ENCODE measurements at places on chromosomes 3 and 15.

GRCh38 chr3:107323723-107324122, 53.5 kb upstream of the CCDC54 start:
- DNase-seq, result no peak

DNA sequence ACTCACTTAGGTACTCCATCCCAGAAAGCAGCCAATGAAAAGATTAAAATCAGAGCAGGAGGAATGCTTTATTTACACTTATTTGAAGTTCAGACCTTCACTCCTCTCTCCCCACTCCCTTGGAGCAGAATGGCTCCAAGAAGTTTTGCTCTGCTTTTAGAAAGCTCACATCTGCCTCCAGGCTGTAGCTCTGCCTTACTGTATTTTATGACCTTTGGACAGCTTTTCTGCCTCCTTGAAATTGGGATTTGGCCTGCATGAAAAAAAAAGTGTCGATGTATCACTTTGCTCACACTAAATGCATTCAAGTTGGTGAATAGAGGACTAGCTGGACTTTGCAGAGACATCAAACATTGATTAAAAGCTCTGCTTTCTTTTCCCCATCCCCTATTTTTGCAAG, 95.3 kb downstream of the SLC9A9 start:
- no peak for DNase-seq

DNA sequence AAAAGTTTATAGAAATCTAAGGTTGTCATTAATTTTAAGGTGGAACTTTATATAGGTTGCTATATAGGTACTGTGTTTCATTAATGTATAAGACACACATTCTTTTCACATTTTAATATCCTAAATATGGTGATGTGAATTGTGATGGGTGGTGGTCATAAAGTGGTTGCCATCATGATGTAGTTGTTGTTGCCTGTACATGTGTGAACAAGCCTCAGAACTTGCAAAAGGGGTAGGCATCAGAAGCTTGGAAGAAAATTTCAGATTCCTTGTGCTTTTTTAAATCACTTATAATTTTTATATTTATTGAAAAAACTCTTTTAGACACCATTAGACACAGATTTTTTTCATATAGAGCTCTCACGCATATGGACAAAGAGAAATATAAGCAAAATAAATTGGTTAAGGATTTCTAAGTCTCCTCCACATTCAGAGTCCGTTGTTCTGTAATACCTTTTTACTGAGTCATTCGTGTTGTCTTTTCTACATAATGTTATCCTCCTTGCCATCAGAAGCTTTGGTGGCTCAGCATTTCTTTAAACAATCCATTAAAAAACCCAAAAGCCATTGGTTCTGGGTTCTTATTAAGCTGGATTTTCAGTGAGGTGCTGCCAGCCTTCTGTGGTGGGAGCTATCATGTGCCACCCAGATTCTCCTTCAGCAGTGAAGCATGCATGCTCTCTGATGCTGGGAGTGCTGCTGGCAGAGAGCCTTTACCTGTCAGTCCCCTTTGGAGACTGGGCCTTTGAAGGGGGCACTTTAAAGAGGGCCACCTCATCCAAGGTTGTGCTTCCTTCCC, 140.4 kb upstream of the GALNT15 start:
- no peak for DNase-seq

GRCh38 chr3:117304681-117305080, 595.1 kb downstream of the TUSC7 start:
- DNase-seq, result no peak

DNA sequence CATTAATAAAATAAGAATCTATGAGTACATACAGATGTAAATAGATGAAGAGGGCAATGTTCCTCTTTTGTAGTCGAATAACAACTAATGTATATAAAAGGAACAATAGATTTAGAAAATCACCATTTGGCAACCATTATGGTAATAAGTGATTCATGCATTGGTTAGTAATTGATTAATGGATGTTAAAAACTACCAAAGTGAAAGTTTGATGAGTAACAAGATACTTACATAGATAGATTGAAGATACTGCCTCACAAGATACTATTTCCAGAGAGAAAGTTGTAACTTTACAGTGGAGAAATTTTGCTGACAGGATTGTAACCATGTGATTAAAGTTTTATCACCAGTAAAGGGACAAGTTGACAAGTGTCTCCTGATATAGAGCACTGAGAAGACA, 55.0 kb downstream of the TCF12 start:
- no peak for DNase-seq

DNA sequence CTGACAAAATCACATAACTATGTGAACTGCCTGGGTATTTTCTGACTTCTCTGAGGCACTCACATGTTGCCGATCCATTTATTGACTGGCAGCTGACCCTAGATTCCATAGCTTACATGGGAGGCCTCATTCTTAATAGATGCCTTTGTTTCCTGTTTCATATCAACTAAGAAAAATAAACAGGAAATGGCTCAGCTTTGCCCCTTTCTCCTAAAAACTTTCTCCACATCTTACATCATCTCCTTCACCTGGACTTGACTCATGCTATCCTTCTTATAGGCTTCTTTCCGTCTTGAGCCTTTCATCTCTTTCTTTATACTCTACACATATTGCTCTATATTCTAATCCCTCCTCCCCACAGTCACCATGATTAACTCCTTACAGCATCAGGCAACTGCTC, 38.0 kb downstream of the TXNRD3 start:
- DNase-seq, result no peak

DNA sequence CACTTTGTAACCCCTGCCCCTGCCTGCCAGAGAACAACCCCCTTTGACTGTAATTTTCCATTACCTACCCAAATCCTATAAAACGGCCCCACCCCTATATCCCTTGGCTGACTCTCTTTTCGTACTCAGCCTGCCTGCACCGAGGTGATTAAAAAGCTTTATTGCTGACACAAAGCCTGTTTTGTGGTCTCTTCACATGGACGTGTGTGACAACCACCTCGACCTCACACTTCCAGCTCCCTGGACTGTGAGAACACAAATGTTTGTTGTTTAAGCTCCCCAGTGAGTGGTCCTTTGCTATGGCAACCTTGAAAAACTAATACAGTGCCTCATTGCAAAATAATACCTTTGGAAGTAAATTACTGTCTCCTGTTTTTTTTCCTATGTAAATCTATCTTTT, 299.2 kb upstream of the POU1F1 start:
- DNase-seq, result no peak

DNA sequence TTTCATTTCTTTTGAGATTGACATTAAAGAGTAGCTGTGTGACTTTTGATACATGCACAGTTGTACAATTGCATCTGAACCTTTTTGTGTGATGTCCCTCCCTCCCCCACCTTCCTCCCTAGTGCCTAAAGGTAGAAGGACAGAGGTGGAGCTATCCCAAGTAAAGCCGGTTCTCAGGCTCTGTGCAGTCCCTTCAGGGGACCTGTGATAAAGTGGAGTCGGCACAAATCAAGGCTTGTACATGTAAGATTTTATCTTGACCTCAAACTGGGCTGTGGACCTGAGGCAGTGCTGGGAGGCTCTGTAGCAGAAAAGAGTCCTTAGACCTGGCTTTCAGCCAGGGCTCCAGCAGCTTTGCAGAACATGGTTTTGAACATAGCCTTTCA, 55.5 kb upstream of the CMTM7 start:
- no peak for DNase-seq

DNA sequence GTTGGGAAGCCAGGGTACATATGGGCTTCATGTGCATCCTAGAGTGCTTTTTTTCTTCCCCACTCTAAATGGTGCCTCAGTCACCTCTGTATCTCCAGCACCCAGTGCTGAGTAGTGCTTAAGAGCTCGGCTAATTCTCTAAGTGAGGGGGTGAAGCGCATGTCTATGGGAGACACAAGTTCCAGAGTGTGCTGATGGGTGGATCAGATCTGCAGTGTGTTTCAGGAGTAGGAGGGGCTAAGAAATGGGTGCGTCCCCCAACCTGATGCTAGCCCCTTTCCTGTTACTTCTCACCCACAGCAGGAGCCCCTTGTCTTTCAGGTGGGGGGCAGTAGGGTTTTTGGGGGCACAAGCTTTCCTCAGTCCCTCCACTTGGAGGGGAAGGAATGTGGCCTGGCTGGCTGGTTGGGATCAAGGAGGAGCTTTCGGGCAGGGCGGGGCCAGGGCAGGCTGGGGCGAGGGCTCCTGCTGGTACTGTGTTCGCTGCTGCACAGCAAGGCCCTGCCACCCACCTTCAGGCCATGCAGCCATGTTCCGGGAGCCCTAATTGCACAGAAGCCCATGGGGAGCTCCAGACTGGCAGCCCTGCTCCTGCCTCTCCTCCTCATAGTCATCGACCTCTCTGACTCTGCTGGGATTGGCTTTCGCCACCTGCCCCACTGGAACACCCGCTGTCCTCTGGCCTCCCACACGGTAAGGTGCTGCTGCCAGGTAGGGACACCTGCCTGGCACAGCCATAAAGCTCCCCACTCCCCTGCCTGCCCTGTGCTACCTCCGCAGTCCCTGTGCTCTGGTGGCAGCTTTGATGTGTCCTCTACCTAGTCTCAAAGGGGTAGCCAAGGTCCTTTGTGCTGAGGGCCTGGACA, at the start of gene IL17RE:
Gene IL17RE, plus strand, starts transcription at position 477 of the 866 bp plus-strand sequence. Its CDS starts 85 bp downstream, at position 562.
- no peak for DNase-seq

DNA sequence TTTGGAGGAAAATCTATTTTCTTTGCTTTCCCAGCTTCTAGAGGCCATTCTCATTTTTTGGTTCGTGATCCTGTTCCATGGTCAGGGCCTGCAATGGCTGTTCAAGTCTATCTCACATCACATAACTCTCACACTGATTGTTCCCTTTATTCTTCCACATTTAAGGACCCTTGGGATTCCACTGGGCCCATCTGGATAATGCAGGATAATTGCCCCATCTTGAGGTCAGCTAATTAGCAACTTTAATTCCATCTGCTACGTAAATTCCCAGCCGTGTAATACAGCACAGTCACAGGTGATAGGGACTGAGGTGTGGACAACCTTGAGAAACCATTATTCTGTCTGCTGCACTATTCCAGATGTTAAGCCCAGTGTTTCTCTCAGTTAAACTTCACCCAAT, 311.6 kb upstream of the CNTN4 start:
- DNase-seq, result no peak

DNA sequence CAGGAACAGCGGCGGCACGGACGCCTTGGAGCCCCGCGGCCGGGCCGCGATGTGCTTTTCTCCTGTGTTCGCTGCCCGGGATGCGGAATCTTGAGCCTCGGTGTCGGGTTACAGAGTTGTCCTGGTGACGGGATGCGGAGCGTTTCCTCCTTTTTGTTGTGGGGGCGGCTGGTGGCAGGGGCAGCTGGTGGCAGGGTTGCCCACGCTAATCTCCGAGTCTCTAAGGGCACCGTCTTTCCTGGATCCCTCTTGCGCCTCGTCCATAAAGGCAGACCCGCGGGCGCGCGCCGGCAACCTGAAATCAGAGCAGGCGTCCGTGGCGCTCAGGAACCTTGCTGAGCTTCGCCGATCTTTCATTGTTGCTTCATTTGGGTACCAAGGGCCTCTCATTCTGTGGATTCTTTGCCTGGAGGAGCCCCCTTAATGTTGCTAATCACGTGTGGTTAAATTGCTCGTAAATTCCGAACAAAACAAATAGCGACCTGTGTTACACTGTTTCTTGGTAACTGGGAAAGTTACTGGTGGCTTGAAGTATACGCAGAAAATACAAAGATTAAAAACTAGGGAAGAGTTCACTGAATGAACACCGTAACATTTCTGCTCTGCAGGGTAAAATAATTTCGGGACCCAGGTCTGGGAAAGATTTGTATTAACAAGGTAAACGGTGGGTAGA, 844 bp upstream of the PFN2 start:
- peak; percentile 47 for DNase-seq

GRCh38 chr15:65069779-65070546, 2.2 kb upstream of the RASL12 start:
- DNase-seq, result no peak

DNA sequence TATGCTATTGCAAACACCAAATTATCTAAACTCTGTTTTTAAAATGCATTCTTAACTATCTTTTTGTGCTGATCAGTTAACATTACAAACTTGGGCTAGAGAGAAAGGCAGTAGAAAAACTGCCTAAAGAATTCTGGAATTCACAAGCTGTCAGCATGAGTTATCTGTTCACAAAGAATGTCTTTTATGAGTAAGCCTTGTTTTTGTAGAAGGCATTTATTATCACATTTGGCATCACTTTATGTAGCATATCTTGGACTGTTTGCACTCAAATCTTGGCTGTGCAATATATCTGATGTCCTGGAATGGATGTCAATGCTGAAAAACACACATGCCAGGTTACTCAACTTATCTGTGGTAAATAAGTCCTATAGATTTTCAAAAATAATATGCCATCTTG, 15.5 kb upstream of the BCHE start:
- DNase-seq, result no peak

GRCh38 chr3:158722108-158722507, 10.1 kb downstream of the RARRES1 start:
- no peak for DNase-seq

GRCh38 chr3:168116279-168116678, 20.6 kb upstream of the GOLIM4 start:
- no peak for DNase-seq

GRCh38 chr15:82020625-82021394, 25.0 kb downstream of the MEX3B start:
- DNase-seq, result no peak

DNA sequence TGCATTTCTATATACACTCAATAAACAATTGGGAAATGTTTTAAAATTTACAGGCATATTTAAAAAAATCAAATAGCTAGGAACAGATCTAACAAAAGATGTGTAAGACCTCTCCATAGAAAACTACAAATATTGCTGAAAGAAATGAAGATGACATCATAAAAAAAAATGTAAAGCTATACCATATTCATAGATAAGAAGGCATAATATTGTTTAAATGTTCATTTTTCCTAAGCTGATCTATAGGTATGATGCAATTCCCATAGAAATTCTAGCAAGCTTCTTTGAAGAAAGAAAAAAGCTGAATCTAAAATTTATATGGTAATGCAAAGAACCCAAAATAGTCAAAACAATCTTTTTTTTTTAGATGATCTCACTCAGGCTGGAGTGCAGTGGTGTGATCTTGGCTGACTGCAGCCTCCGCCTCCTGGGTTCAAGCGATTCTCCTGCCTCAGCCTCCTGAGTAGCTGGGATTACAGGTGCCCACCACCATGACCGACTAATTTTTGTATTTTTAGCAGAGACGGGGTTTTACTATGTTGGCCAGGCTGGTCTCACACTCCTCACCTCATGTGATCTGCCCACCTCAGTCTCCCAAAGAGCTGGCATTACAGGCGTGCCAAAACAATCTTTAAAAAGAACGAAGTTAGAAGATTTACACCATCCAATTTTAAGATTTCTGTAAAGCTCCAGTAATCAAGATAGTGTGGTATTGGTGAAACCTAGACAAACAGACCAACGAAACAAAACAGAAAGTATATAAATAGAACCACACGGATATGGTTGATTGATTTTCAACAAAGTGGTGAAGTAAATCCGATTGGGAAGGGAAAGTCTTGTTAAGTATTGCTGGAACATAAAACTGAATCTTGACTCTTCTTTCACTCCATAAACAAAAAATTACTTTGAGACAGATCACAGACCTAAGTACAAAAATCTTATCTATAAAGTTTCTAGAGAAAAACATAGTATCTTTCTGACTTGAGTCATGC, 6.3 kb upstream of the BHLHE40 start:
- no peak for DNase-seq

DNA sequence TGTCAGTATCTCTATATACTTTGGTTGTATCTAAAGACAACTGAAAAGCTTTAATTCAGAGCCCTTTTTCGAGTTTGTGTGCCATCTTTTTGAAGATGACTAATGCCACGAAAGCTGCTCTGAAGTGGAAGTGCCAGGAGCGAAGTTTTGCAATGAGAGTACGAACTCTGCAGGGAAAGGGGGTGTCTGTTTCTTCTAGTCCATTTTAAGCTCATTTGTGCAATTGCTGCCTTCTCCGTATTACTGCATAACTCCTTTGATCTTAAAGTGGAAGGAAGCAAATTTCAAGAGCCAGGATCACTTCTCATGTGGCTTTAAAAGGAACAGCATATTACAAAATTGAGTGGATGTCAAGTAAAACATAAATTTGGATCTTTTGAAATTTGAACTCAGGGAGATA, 245.3 kb downstream of the FEZF2 start:
- no peak for DNase-seq
